CD4-positive, alpha-beta memory T cell (primary cell): ENCODE measurements at places on chromosomes 11 and 22. TPM values are rescaled to one million over a fixed set of nuclear protein-coding genes. Genes with fewer than 3 reads are reported as not detected.

- H3K27me3 ChIP-seq = no peaks in the 10 kb centered on the region
- no peaks in the 10 kb centered on the region for H3K4me1 ChIP-seq
- H3K27ac ChIP-seq = no peak overlapping the region
- no peaks in the 10 kb centered on the region for H3K36me3 ChIP-seq
- no peak for DNase-seq
These were observed 79.3 kb downstream of the DSCAML1 start for GRCh38 chr11:117717485-117718314.

The TMEM191C gene
- 3.1 TPM for polyA plus RNA-seq

DNA sequence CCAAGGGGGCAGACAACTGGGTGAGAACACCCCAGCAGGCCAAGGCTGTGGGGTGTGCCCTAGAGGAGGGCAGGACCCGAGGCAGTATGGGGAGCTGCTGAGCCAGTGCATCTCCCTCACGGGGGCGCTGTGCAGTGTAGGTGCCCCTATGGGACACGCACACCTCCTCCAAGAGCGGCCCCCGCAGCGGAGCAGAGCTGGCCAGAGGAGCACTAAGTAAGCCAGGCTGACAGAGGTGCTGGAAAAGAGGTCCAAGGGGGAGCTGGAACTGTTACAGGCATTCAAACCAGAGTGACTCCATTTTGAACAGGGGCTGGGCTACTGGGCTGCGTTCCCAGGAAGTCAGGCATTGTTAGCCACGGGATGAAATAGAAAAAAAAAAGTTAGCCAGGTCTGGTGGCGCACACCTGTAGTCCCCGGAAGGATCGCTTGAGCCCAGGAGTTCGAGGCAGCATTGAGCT, 41.8 kb downstream of the TST start:
- H3K27me3 ChIP-seq = no peaks in the 10 kb centered on the region
- H3K4me3 ChIP-seq = peak overlapping the region; percentile 41
- H3K4me1 ChIP-seq = peaks cover 4% of the 10 kb centered on the region
- DNase-seq = peak; percentile 83

GRCh38 chr11:122167100-122167499, 51.1 kb upstream of the BLID start:
- H3K36me3 ChIP-seq = no peaks in the 10 kb centered on the region
- no peaks in the 10 kb centered on the region for H3K27me3 ChIP-seq
- no peaks in the 10 kb centered on the region for H3K4me1 ChIP-seq

GRCh38 chr11:1650918-1651262, 21.3 kb downstream of the KRTAP5-5 start:
- H3K4me1 ChIP-seq = no peaks in the 10 kb centered on the region
- no peaks in the 10 kb centered on the region for H3K27me3 ChIP-seq
- no peak overlapping the region for H3K4me3 ChIP-seq

The SLC22A9 gene
- polyA plus RNA-seq = not detected
